ENCODE measurements at places on chromosomes 7 and 10.

GRCh38 chr7:25031432-25031831, 51.5 kb upstream of the OSBPL3 start:
- DNase-seq = no peak

GRCh38 chr10:15515202-15515601, 144.1 kb upstream of the FAM171A1 start:
- DNase-seq = no peak

DNA sequence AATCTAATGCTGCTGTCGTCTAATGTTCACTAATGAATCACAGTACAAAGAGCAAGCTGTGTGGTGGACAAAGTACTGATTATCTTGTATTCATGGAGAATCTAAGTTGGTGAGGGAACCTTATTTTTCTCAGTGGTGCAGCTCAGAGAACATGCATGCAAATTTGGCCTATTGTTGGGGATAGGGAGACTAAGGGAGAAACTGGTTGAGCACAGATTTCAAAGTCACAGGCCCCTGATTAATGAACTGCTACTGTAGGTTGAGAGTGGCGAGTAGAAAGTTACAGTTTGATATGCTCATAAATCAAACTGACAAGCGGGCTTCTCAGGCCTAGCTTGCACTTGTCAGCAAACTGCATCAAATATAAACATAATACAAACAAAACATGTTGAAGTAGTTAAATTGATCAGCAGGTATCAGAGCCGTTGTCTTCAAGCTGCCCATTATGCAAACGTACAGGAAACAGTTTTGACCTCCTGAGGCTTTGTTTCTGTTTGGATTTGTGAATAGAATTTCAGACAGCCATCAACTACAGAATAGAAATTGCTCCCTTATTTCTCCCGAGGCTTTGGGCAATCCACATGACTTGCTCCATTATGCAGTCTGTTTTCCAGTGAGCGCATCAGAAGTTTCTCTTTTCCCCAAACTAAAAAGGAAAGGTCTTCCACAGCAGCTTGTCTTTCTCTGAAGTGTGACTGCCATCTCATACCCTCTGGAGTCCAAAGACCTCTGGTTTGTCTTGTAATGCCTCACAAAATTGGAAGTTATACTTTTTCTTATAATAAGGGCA, 215.8 kb downstream of the FOXP2 start:
- no peak for DNase-seq

GRCh38 chr7:2862831-2863361, 18.8 kb upstream of the GNA12 start:
- DNase-seq = no peak

DNA sequence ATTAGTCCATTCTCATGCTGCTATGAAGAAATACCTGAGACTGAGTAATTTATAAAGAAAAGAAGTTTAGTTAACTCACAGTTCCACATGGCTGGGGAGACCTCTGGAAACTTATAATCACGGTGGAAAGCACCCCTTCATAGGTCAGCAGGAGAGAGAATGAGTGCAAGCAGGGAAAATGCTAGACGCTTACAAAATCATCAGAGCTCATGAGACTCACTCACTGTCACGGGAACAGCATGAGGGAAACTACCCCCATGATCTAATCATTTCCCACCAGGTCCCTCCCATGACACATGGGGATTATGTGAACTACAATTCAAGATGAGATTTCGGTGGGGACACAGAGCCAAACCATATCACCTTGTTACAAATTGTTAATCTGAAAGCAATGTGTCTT, 15.8 kb downstream of the TAS2R39 start:
- no peak for DNase-seq
